Left colon (tissue), 2 donors: ENCODE measurements at places on chromosomes 6 and 20. TPM values are rescaled to one million over a fixed set of nuclear protein-coding genes. Genes with fewer than 3 reads are reported as not detected.

DNA sequence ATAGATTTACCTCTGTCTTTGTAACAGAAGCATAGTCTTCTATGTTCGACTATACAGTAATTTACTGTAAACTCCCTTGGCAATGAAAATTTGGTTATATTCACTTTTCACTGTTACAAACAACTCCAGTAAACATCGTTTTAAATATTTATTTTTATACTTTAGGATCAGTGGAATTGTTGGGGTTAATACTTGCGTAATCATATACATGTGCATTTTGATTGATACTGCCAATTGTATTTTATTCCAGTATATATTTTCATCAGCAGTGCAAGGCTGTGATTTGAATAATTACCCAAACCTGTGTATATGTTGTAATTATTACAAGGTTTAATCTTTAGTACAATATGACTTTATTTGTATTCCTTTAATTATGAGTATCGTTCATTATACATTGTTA is 255.7 kb downstream of the ARID1B start:
- DNase-seq, result no peak

GRCh38 chr6:75296811-75297779 is 12.5 kb upstream of the TMEM30A start:
- DNase-seq, result no peak

GRCh38 chr6:167993831-167994230 is 3.6 kb upstream of the KIF25 start:
- no peak for DNase-seq

DNA sequence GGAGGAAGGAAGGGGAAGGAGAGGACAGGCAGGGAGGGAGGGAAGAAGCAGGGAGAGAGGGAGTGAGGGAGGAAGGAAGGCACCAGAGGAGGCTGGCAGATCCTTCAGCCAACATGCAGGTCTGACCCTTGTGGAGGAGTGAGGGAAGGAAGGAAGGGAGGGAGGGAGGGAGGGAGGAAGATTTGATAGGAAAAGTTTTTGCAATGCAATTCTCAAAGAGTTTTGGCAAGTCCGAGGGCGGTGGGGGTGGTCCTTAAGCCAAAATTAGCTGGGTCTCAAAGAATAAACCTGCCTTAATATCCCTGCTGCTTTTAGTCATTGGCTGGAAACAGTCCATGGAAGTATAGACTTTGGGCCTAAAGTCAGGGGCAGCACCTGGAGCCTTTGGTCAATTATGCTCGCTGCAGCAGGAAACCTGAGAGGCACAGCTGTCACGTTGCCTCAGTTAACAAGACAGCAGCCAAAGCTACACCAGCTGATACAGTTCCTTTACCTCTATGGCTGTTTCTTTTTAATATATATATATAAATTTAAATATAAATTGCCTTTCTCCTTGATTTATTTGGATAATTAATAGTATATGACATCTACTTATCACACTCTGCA is 115.7 kb upstream of the RALGAPA2 start:
- no peak for DNase-seq

DNA sequence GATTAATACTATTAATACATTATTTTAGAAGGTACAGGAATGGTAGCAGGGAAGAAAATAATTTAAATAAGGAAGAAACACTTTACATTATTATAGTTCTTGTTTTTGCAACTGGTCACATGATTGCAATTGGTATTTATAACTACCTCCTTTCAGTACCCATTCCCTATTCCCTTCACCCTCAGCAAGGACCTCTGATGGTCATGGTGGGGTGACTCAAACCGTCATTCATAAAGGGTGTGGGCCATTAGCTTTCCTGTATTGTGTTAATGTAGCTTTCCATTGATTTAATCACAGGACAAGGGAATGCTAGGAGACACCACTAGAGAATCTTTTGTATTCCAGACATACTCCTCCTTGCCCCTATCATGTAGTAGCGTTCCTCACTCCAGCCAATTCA is 47.2 kb upstream of the TMEM244 start:
- DNase-seq, result no peak

- no peak for DNase-seq
Measured at GRCh38 chr6:69090132-69090531, 455.1 kb downstream of the ADGRB3 start.

DNA sequence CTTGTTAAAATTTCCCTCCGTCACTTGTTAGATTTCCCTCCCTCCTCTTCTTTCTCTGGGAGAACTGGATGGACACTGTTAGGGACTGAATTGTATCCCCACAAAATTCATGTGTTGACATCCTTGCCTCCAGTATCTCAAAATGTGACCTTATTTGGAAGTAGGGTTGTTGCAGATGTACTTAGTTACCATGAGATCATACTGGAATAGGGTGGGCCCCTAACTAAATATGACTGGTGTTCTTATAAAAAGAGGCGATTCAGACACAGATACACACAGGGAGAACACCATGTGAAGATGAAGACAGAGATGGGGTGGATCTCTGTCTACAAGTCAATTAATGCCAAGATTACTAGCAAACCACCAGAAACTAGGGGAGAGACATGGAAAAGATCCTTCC is 139.5 kb downstream of the ALDH8A1 start:
- DNase-seq, result no peak

GRCh38 chr6:99618649-99619408 is 12.2 kb downstream of the PRDM13 start:
- DNase-seq, result no peak

- no peak for DNase-seq
Measured at GRCh38 chr20:44811150-44811685, 872 bp upstream of the RIMS4 start.

DNA sequence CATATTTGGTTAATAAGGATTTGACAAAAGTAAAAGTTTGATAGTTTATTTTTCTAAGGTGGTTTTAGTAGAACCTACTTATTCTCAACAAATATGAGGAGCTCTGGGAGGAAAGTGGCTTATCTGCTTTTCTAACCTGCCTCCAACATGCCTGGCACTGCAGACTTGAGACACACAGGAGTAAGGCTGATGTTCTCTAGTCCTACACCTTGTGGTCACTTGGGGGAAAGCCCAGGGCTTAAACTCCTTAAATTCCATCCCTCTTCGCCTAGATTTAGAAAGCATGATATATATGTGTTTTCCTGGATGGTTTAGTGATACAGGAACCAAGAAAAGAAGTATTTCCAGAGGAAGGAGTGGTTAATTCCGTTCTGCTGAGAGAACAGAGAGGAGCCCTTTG is 39.9 kb upstream of the SAMD5 start:
- no peak for DNase-seq

- no peak for DNase-seq
Measured at GRCh38 chr6:111952821-111953540, 79.7 kb upstream of the FYN start.

GRCh38 chr20:49395183-49395582 is 87.3 kb downstream of the KCNB1 start:
- DNase-seq, result peak; percentile 82

The CRISP3 gene
- not detected for total RNA-seq

DNA sequence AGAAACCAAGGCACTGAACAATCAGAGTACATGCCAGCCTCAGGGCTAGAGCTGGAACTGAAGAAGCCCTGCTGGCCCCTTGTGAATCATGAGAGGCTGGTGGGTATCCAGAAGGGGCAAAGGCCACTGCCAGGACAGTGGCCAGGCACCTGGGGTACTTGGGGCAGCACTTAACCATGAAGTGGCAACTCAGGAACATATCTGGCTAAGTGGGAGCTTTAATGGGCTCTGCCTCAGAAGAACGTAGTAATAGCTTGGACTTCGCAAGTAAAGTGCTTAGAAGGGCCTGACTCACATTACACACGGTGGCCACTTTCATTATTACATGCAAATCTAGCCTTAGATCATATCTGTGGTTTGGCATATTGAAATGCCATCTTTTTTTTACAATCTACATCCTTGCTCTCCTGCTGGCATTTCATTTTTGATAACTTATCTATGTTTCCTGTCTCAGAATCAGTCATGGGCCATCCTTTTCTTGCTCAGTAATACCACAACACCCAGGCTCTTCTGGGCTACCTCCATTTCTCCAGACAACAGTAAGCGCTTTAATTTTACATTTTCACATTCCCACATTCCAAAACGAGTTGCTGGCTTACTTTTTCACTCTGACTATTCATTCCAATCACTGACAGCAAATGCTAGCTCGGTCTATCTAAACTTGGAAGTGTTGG is 21.6 kb downstream of the NAPB start:
- no peak for DNase-seq

GRCh38 chr6:166957087-166957804 is 896 bp upstream of the RNASET2 start:
- DNase-seq, result peak; percentile 80
